ENCODE measurements at places on chromosomes 4 and X. TPM values are rescaled to one million over a fixed set of nuclear protein-coding genes. Genes with fewer than 3 reads are reported as not detected.

Gene SLC25A43
- 28.3 TPM for total RNA-seq

Gene FAM47E
- 0.59 TPM for total RNA-seq

Gene MFAP3L
- total RNA-seq, result 7.2 TPM

Gene TKTL2
- total RNA-seq, result not detected

Gene ATP6AP2
- total RNA-seq, result 266 TPM

Gene FAM241A
- 1.1 TPM for total RNA-seq

Gene ZDHHC15
- 0.23 TPM for total RNA-seq

Data from smooth muscle cell of the pulmonary artery (primary cell).